ENCODE measurements at places on chromosomes 13 and 19.

- DNase-seq, result no peak
Observed at GRCh38 chr13:41244556-41244955, 18.8 kb downstream of the MTRF1 start.

GRCh38 chr13:101111894-101112293 lies 304.4 kb downstream of the NALCN start:
- no peak for DNase-seq

GRCh38 chr19:19224852-19225494 lies 13.2 kb downstream of the NCAN start:
- peak; percentile 100 for DNase-seq

DNA sequence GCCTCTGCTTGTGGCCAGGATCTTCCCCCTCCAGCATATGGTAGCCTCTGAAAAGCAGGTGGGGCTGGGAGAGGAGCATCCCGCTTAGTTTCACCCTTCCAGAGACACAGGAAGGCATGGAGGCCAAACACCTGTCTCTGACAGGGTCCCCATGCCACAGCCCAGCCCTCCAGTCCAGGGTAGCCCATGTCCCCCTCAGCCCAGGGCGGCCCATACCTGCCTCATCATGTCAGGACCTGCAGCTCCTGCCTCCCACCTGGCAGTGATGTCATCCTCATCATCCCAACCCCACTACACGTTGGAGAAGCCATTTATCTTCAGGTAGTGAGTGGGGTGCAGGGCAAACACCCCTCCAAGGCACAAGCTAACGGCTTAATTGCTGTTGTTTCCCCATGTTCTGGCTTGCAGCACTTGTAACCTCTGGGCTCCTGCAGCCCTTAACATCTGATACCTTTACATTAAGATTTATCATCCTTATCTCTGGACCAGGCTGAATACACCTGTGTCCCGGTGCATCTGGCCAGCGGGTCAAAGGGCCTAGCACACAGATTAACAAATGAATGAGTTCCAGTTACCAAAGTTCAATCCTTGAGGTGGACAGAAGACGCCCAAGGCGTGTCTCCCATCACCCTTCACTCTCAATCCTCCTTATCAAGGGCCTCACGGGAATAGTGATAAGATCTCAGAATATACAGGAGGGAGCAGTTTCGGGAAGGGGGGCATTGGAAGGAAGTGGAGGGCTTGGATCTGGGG lies 22.2 kb downstream of the ZNF175 start:
- DNase-seq, result no peak

GRCh38 chr13:42652642-42653415 lies 78.9 kb downstream of the TNFSF11 start:
- DNase-seq, result no peak

DNA sequence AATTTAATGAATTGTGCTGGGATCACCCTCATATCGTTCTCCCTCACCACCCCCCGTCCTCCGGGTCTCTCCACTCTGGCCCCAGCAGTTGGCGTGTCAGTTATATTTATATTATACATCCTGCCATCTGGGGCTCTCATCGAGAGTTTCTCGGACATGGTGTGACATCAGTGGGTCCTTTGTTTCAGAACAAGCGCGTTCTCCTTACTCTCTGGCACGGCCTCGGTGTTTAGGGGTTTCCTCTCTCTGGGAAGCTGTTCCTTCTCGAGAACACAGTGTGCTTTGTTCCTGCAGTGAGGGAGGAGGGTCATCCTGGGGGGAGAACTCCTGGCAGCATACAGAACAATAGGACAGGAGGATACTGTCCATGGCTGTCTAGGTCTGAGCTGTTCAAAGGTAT lies 9.8 kb upstream of the MCF2L start:
- DNase-seq, result no peak

DNA sequence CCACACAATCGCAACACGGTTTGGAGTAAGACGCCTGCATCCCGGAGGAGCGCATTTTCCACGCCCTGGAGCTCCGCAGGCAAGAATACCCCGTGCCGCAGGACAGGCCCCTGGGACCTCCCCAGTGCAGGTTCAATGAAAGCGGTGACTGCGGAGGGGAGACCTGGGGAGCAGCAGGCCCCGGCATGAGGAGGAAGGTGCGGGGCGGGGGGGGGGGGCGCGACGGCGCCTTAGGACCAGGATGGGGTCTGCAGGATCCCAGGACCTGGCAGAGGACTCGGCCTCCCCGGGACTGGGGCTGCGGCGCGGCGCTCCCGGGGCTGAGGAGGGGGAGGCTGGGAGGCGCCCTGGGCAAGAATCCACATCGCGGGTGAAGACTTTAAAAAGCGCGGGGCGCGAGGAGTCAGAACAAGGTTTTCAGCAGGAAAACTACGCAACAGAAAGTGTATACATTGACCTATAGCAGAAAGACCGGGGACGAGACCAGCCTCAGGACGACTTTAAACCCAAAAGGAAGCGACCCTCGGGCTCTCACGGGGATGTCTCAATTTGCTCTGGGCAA lies 432 bp downstream of the ZNF611 start:
- peak; percentile 46 for DNase-seq

GRCh38 chr19:32318884-32319520 lies 26.4 kb upstream of the ZNF507 start:
- DNase-seq, result peak; percentile 34

GRCh38 chr13:113084094-113084942 lies 21.3 kb upstream of the F7 start:
- peak; percentile 34 for DNase-seq

DNA sequence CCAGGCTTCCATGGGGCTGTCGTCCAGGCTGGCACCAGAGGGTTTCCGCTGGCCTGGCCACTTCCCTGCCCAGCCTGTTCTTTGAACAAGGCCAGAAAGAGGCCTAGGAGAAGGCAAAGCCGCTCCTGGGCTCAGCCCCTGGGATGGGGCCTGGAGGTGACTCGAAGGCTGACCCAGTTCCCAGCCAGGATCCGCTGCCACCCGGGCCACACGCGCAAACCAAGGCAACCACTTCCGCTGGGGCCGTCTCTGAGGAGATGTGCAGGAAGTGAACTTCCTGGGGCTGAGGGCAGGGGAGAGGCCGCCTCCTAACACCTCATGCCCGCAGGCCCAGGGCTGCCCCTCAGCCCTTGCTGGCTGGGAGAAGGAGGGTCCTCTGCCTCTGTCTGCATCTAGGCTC lies 15.2 kb downstream of the PLEKHF1 start:
- DNase-seq, result no peak

DNA sequence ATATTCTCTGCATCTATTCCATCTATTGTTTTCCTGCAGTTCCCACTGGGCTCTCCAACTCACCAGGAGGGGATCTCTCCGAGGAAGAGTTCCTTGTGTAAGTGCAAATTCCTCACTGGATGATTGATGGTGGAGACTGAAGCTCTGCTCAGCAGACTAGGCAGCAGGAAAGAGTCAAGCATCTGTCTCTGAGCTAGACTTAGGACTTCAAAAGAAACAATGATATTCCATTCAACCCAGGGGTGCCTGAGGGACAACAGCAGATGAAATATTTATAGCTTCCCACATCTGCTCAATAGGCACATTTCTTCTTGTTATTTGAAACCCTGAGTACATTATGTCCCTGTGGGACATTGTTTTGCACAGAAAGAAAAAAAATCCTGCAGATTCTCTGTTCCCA lies at the start of the genes OR7A5 and OR7C1:
Gene OR7A5 (minus strand): TSS at position 175 of the 400 bp plus-strand sequence. CDS start 6,944 bp downstream, outside the sequence.
Gene OR7C1 (minus strand): TSS at position 175 of the 400 bp plus-strand sequence. CDS start 35,049 bp downstream, outside the sequence.
- no peak for DNase-seq
